Activated CD8-positive, alpha-beta T cell treated with anti-CD3 and anti-CD28 coated beads, Interleukin-2, amount 10 ng/mL, durations not matched to agents 7 days and 5 days (primary cell): ENCODE measurements at places on chromosomes 13 and 19.
A peak's percentile ranks its signal among the peaks of the same experiment; 100 is the strongest.

DNA sequence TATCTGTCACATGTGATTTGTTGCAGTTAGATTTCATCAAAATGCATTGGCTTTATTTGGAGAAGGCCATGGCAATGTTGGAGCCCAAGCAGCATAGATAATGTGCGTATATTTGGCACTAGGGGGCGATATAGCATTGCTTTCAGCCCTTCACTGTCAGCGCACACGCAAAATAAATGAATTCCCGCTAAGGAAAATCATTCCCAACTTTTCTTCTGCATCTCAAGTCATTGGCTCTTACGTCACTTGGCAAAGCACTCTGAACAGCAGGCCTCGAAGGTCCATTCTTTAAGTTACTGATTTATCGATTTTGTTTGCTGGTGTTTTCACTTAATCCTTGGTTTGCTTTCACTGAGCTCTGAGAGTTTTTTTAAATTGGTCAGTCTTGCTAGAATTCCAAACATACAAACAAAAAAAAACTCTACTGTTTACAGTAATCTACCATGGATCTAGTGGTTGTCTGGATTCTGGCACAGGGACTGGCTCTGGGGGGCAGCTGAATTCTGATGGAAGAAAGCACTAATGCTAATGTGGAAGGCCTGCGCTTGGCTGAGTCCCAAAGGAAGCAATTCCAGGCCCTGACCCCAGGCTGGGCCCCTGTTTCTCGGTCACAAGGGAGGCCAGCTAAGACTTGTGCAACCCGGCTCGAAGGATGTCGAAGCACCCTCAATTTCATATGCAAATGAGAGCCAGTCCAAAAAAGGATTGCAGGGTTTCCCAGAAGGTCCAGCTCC is 97.7 kb upstream of the IPO5 start:
- DNase-seq = peak; percentile 45

GRCh38 chr13:33052506-33053280 is 36.5 kb downstream of the KL start:
- no peak for DNase-seq

DNA sequence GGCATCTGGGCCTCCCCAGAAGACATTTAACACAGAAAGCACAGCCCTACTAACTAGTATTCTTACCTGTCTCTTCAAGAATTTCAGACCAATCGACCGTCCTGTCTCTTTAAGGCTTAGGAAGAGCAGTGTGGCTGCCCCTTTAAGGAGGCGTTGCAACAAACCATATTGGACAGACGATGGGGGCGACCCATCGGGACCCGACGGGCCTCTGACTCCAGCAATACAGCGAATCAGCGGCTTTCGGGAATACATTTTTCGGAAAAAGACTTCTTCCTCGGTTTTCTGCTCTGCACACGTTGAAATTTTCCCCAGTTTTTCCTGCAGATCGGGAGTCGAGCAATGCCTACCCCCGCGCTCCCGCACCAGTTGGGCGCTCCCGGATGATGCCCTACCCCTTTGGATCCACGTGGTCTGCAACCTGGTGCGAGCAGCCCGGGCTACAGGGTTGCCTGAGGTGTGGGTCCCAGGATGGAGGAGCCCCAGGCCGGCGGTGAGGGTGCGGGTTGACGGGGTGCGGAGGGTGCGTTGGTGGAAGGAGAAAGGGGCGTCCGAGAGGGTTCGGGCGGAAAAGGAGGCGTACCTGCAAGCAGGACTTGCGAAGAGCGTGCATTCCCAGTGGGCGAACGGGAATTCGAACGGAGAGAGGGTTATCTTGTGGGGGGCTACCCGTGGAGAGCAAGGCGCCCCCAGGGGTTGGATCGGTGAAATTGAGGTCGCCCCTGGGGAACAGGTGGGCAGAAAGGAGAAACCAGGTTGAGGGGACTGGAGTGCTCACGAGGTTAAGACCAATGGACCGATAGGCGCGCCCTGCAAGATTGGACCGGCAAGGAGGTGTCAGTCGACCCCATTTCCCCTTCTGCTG is at the start of gene POLR1G:
Gene POLR1G, plus strand, starts transcription at position 419 of the 865 bp plus-strand sequence. Its CDS starts 53 bp downstream, at position 472.
- DNase-seq = peak; percentile 86

DNA sequence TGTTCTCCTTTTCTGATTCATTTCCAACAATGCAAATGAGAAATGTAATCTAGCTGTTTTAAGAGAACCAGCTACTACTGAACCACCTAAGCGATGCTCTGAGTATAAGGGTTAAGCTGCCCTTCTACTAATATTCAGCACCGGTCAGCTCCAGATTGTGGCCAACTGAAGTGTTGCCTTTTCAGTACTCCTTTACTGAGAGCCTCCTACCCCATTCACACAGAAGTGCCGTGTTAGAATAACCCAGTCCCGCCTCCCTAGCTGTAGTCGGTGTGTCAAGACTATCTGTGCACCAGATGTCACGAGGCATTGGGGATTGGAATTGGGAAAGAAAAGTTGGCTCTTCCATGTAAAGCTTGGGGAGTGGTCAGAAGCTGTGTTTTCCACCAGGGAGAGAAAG is 45.4 kb downstream of the FAM124A start:
- DNase-seq = no peak

DNA sequence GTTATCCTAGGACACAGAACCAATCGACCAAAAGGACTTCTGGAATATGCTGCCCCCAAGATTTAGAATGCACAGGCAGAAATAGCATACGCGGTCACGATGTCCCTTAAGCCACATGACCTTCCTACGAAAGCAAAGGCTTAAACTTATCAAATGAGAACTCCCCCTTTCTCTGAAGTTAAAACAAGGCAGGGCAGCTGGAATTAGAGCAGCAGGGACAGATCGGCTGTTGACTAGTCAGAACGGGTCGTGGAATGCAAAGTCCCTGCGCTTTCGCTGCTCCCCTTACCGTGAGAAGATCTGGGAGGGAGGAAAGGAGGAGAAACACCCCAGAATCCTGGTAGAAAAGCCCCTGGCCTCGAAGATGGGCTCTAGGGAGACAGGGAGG is 799 bp upstream of the USPL1 start:
- DNase-seq = peak; percentile 72

DNA sequence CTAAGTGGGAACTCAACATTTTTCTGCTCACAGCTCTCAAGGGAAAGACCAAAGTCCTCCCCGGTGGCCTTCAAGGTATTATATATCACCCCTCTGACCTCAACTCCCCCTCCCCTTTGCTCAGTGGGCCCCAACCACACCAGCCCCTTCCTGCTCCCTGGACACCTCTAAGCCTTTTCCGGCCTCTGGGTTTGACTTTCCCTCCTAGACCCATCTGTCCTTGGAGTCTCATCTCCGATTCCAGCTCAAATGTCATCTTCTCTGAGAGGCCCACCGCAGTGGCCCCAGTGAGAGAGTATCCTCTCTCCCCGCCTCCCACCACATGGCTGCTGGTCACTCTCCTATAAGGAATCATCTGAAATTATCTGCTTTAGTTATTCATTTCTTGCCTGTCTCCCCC is 941 bp upstream of the UHRF1 start:
- DNase-seq = no peak

DNA sequence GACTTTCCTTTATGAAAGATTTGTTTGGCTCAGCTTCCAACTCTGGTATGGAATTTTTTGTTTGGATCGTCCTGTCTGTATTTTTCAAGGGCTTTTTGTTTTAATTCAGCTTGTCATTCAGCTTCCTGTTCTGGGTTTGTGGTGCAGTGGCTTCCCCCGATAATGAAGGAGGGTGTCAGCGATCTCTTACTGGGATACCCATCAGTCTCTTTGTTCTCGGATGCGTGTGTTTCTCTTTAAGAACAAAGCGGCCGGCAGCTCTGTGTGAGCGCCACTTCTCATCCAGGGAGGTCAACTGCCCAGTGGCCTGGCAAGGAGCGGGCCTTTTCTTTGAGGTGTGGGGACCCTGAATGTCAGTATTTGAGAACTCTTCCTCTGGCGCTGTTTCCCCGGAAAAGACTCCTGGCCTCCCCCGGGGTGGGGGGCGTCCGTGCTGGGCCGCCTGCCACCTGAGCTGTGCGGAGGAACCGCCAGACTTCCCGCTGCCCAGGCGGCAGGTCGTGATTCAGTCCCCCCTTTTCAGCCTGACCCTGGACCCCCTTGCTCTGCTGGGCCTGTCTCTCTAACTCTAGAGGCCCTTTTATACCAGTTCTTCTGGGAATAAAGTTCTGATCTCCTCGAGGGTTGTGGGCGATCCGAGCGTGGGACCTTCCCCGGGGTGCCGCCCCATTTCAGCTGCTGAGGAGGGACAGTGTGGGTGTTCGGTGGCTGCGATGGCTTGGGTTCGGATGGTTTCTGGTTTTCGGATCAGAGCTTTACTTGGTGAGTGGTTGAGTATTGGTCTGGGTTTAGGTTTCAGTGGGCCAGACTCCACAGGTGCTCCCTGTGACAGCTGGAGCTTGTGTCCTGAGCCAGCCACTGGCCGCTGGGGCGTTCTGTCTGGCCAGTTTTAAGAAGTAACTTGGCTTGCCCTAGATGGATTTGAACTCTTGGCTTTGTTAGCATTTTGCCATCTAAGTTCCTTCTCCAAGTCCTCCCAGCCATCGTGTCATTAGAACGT is 3.4 kb downstream of the SF3A2 start:
- DNase-seq = peak; percentile 71

DNA sequence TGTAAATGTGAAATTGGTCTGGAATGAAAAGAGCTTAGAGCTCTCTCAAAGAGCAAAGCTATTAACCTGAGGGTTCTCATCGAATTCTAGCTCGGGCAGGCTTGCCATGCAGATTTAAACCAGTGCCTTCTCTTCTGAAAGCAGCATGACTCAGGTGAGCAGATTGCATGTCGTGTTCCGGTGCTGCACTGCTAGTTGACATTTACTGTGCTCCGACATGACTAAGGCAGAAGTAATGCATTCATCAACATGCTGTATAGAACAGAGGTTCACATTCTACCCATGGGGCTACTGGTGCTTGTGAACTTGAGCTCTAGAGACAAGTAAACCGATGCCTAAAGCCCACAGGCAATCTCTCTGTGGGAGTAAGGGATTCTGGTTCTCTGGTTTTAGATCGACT is 947.7 kb downstream of the EFNB2 start:
- DNase-seq = no peak

GRCh38 chr19:2290441-2291184 is 8.6 kb upstream of the PEAK3 start:
- peak; percentile 51 for DNase-seq

- no peak for DNase-seq
Measured at GRCh38 chr19:5692723-5693194, 2.7 kb downstream of the RPL36 start.

- DNase-seq = no peak
Measured at GRCh38 chr13:24075137-24075975, 85.2 kb upstream of the SPATA13 start.

GRCh38 chr19:47370045-47370611 is 21.0 kb downstream of the DHX34 start:
- DNase-seq = no peak

DNA sequence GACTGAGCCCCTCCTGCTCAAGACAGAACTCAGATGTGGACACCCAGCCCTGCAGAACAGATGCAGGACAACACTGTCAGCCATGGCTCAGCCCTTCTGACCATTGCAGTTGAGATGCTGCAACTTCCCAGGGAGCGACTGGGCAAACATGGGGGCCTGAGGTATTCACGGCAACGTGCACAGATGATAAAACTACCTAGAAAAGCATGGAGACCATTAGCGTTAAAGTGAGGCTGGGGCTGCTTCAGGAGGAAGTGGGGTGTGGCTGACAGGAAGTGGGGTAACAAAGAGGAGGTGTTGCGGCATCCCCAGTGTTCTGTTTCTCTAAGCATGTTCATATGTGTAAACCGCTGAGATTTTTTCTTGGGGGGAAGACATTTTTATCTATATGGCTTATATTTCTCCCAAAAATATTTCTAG is 1.3 kb upstream of the SIGLEC9 start:
- peak; percentile 81 for DNase-seq

GRCh38 chr13:91168386-91168711 is 179.1 kb upstream of the MIR17HG start:
- no peak for DNase-seq

DNA sequence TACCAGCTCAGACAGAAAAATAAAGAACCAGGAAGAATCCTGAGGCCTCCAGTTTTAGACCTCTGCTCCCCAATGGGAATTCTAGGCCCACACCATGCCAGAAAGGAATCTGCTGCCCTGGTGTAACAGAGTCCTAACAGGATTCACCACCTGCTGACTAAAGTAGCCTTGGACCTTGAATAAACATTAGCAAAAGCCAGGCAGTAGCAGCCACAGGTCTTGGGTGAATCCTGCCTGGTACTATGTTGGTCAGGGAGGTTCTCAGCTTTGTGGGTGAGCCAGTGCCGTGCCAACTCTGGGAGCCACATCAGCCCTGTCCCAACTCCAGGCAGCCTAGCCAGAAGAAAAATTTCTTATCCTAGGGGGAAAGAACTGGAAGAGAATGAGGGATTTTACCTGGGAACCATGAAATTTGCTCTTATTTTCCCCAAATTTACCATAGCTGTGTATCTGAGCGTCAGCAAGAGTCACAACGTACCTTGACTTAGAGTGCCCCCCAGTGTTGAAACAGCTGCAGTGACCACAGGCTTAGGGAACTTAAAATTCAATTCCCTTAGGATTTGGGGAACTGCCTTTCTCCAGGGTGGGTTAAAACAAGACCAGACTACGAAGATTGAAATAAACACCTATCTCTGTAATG is 1895.6 kb upstream of the PRR20A start:
- DNase-seq = no peak

DNA sequence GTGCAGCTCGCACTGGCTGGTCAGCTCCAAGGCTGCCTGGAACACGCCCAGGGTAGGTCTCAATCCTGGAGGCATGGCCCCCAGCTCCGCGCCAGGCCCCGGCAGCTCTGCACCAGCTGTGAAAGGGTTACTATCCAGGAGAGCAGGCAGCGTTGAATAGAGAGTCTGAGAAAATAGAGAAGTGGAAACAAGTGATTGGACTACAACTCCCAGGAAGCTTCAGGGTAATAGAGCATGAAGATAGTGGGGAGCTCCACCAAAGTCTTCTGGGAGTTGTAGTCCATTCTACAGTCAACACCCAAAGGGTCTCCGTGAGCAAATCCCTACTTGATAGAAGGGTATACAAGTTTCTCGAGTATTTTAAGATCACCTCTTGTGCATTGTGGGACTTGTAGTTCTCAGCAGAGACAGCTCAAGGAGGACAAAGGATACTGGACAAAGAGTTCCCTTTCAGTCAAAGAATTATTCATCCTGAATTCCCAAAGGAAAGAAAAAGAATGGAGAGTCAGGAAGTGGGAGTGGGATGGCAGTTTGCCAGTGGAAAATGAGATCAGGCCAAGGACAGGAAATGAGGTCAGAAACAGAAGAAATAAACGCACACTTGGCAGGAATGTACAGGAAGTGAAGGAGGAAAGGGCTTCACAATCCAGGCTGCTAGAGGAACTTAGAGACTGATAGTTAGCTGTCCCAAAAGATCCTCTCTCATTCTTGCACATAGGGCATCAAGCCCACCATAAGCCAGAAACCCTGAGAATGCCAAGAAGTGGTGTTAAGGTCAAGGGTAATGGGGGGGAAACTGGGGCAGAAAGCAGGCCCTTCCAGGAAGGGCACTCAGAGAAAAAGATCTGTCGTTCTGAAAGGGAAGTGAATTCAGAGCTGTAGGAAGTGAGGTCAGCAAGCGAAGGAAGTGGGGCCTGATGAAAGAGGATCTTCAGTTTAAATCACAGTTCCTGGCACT is 5.5 kb upstream of the MAMSTR start:
- peak; percentile 63 for DNase-seq

- DNase-seq = no peak
Measured at GRCh38 chr13:113049981-113050380, 55.6 kb upstream of the F7 start.

GRCh38 chr13:49356223-49356622 is 87.6 kb downstream of the CAB39L start:
- DNase-seq = no peak
